ENCODE measurements at places on chromosomes 2 and 18.

DNA sequence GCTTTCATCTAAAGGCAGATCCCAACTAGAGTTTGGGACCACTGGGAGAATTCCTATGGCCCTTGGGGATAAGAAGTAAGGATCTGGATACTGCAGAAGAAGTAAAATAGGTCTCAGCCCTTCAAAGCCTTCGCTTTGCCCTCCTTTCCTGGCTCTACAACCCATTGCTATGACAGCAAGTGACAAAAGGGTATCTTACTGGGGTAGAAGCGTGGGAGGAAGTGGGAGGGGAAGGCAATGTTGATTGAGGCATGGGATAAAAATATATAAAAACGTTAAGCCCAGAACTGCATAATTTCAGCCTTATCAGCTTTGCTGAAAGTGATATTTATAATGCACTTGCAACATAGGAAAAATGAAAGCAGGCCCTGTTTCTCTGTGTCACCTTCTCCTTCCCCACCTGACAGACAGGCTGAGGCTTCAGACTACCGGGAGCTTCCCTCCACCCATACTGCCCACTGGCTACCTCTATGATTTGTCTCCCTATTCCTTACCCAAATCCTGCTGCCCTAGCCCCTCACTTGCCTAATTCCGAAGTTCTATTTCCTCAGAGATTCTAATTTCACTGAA is 14.9 kb upstream of the SOS1 start:
- DNase-seq, result no peak

DNA sequence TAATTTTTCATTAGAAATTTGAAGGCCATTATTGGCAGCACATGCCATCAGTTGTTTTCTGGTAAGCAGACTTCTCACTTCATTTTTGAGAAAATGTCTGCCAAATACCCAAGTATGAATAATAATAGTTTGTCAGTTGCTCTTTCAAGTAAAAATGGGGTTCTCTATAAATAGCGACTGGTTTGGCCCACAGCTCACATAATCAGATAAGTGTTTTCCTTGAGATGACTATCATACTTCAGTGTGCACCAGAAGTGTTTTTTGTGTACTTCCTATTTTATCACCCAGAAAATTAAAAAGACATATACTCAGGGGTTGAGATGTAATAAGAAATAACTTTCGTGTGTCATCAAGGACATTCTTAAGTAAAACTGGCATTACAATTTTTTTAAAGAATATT is 147.1 kb downstream of the PHLPP1 start:
- no peak for DNase-seq

DNA sequence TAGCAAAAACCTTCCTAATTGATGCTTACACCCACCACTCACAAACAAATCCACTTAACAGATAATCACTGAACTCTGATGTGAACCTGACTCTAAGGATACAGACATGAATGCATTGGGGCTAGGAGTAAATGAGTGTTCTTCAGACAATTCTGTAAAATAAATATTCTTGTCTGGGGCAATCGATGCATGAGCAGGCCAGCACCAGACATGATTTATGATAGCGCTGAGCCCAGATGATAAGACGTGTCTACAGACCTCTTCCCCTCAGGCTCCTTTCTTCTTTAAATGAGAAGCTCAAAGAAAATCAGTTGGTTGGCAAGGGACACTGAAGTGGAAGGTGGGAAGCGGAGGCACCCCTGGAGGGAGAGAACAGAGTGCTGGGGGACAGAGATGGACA is 27.3 kb upstream of the BIN1 start:
- DNase-seq, result no peak

DNA sequence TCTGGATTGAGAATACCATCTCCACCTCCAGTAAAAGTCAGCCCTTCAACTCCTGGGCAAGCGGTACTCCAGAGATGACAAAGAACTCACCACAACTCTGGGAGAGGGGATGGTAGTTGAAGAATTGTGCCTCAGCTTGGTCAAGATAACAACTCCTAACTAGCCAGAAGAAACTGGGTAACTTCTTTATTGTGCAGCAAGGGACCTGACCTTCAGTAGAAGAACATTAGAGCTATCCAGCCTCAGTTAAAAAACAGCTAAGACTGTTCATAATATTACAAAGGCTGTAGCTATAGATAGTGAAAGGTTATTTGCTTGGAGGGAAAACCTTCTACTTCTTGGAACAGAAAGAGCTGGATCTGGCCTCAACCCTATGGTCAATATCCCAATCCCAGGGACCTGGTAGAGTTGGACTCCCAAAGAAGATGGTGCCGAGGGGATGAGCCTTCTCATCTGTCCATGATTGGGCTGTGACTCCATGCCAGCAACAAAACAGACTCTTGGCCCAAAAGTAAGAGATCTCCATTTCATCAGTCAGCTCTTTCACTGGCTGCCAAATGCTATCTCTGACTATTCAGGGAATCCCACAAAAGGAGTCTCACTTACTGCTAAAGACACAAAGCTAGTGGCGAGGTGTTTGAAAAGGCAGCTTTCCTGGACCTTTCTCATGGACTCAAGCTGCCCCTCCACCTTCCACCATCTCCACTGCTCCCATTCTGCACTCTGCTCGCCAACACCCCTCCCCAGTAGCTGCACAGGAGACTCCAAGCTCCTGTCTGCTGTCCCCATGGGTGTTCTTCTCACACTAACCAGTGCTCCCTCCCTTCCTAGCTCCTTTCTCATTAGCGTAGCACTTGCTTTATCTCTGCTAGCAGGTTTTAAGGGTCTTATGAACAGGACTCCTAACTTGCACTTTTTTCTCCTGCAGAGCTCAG is 145.8 kb downstream of the CAPN13 start:
- no peak for DNase-seq

- DNase-seq, result no peak
Measured at GRCh38 chr2:113124181-113124961, 3.0 kb upstream of the IL1RN start.

DNA sequence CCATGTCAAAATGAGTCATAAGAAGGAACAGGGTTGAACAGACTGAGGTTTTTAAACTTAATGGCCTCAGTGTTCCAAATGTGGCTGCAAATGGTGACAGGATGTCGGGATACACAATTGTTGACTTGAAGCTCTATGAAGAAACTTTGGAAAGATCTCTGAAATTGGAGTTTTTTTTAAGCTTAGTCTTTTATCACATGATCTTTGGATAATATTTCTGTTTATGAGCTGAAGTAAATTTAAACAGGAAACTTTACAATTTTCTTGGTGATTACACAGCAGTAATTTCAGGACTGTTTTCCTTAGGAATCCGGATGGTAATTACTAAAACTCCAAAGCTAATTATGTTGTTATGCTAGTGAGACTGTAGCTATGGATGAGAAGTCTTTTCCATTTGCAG is 199.1 kb upstream of the NRXN1 start:
- DNase-seq, result no peak

Measured in stimulated activated CD8-positive, alpha-beta memory T cell treated with anti-CD3 and anti-CD28 coated beads, Interleukin-7, amount 100 ng/mL, for 1 hour (primary cell).